ENCODE measurements at places on chromosomes 5 and 9. TPM values are rescaled to one million over a fixed set of nuclear protein-coding genes. Genes with fewer than 3 reads are reported as not detected.

DNA sequence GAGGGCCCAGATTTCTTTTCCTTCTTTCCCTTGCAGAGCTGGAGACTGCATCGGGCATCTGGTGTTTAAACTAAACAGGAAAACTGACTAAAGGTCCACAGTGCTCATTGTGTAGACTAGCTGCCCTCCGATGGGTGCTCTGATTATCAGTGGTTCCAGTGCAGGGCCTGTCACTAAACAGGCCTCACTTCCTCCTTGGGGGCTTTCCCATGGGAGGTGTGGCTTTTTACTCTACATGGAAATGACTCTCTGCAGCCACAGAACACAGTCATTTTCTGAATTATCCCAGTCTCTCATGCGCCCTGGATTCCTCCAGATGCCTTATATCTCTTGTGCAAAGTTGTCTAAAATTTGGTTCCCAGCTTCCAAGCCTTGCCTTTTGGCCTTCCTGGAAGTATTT is 199.2 kb downstream of the TRIO start:
- DNase-seq, result no peak

- no peak for DNase-seq
These were observed 10.7 kb downstream of the OR1L8 start for GRCh38 chr9:122572456-122572855.

FBP1 gene
- 6.0 TPM for total RNA-seq

DNA sequence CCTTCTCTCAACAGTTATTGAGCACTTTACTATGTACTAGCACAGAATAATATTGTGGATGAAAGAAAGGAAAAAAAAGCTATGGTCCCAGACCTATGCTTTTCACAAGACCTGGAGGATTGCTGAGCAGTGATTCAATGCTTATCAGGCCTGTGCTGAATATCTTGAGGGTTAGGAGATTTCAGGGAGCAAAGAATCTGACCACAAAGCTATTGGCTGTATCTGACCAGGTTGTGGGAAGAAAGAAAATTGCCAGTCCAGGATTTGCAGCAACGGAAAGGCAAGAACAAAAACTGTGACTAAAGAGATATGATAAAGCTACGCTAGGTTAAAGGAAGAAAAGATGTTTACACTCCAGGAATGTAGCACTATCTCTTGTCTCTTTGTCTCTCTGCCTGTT is 14.9 kb upstream of the MACIR start:
- no peak for DNase-seq

OGN gene
- not detected for total RNA-seq

CARD6 gene
- total RNA-seq, result 0.74 TPM

GRCh38 chr5:139394123-139394653 is 716 bp downstream of the PROB1 start:
- peak; percentile 68 for DNase-seq

OR1N2 gene
- total RNA-seq, result not detected

TLE4 gene
- 54.1 TPM for total RNA-seq

GRCh38 chr5:69504036-69504435 is 11.4 kb downstream of the OCLN start:
- no peak for DNase-seq

OLFM1 gene
- 1.8 TPM for total RNA-seq

DNA sequence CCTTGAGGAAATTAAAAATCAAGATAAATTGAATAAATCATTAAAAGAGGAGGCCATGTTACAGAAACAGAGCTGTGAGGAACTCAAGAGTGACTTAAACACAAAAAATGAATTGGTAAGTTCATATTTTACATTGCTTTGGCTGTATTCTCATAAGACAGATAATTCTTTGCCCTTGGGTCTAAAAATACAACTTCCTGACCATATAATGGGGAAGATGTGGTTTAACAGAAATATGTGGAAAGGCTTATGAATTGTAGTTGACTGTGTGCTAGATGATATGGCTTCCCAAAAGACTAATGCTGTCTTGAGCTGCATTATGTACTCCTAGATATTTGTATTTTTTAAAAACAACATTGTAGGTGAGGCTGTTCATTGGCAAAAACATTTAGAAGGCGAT is 33.1 kb downstream of the CNTRL start:
- DNase-seq, result no peak

GRCh38 chr5:174234388-174234787 is 188.9 kb downstream of the NSG2 start:
- no peak for DNase-seq

SLC6A18 gene
- not detected for total RNA-seq

- DNase-seq, result no peak
These were observed 322.7 kb upstream of the SEMA6A start for GRCh38 chr5:116897291-116897690.

DNA sequence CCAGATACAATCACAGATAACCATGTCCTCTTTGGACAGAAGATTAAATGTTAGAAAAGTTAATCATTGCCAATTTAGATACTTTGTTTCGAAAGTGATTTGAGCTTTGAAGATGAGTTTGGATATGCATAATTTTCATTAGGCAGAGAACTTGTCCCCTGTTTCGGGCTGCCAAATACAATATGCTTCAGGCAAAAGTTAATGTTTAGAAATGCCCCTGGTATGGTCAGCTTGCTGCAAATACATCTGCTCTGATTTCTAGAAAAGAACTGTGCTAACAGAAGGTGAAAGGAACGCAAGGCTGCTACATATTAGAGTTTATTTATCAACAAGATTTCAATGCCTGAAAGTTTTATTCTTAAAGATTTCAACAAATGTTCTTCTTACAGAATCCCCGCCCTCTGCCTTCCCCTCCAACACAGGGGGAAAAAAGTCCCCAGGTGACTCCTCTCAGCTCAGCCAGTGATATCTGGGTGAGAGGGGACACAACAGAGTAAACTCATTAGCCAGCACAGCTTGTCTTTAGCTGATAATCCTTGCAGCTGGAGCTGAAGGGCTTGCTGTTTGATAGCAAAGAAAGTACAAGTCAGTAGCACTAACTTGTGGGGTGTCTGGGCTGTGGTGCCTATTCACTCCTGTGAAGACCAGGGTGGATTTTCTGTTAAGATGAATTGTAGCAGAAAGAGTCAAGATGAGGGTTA is 435.7 kb downstream of the DMAC1 start:
- DNase-seq, result no peak

SPATA9 gene
- not detected for total RNA-seq

GRCh38 chr9:20844916-20845315 is 160.9 kb downstream of the FOCAD start:
- no peak for DNase-seq

- peak; percentile 40 for DNase-seq
These were observed 929 bp downstream of the SH3PXD2B start for GRCh38 chr5:172453206-172453985.

GRCh38 chr5:16668631-16669030 is 51.8 kb upstream of the RETREG1 start:
- DNase-seq, result no peak

LHFPL2 gene
- 18.3 TPM for total RNA-seq
